Right lung (tissue), 10 donors: ENCODE measurements at places on chromosomes 4 and X. TPM values are rescaled to one million over a fixed set of nuclear protein-coding genes. Genes with fewer than 3 reads are reported as not detected.

DNA sequence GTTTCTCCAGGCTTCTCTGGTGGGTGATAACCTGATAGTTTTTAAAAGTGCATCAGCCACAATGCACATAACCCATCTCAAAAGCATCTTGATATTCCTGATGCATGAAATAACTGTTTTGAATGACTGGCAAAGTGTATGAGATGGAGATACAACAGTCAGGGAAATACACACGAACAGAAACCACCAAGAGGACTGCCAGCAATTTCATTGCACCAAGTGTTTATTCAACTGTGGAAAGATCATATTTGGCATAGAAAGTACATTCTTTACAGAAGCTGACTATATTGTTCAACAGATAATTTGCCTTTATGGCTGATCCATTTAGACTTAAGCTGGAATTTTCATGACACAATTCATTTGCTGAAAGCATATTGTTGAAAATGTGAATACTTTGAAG lies 139.5 kb downstream of the SLIT2 start:
- DNase-seq, result peak; percentile 19

Gene PRDM8
- 0.88 TPM for polyA plus RNA-seq

GRCh38 chr4:37475087-37475486 lies 211.1 kb downstream of the RELL1 start:
- DNase-seq, result no peak

GRCh38 chr4:146165840-146166239 lies 9.7 kb upstream of the LSM6 start:
- DNase-seq, result no peak

DNA sequence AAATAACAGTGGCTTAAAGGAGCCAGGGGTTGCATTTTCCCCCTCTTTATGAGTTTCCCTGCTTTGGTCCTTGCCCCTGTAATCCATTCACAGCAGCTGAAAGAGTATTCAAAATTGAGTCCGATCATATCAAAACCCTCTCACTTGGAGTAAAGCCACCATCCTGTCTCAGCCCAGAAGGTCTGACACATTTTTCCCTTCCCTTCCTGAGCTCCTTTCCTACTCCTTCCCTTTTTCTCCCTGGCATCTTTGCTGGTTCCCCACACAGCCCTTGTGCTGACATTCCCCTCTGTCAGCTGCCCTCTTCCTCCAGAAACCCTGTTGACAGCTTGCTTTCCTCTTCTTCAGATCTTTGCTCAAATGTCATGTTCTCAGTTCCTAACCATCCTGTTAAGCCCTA lies 295.6 kb downstream of the EVC2 start:
- no peak for DNase-seq

DNA sequence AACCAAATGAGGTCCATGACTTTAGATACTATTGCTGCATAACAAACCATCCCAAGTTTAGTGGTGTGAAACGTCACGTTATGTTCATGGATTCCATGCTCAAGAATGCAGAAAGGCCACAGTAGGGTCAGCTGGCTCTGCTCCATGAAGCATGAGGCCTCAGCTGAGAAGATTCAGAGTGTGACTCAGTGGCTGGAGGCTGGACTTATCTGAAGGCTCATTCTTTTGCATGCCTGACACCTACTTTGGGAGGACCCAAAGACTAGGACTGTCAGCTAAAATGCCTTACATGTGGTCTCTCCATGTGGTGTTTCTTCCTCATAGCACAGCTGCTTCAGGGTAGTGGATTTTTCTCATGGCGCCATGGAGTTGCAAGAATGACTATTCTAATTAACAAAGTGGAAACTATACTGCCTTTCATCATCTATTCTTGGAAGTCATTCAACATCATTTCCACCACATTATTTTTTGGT lies 11.5 kb upstream of the CCDC149 start:
- peak; percentile 36 for DNase-seq

- no peak for DNase-seq
Observed at GRCh38 chr4:54632537-54632936, 25.2 kb upstream of the KIT start.

DNA sequence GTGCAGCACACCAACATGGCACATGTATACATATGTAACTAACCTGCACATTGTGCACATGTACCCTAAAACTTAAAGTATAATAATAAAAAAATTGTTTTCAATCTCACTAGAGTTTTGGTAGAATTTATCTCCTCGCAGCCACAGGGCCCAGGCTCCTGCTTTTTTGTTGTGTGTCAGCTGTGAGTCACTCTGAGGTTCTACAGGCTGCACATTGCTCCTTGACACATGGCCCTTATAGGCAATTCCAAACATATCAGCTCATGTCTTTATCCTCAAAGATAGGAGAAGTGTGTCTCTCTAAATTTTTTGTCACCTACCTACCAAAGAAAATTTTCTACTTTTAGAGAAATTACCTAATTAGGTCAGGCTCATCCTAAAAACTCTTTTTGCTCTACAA lies 252.1 kb upstream of the ADGRL3 start:
- DNase-seq, result no peak

Gene TRPC5OS
- not detected for polyA plus RNA-seq

GRCh38 chrX:125998432-125998831 lies 167.7 kb downstream of the DCAF12L2 start:
- DNase-seq, result no peak

Gene GAGE2A
- not detected for polyA plus RNA-seq

- DNase-seq, result no peak
Observed at GRCh38 chr4:76723373-76723772, 174.6 kb downstream of the SOWAHB start.

GRCh38 chr4:7377223-7377865 lies 57.4 kb downstream of the PSAPL1 start:
- no peak for DNase-seq

GRCh38 chrX:80803495-80803894 lies 6.2 kb downstream of the BRWD3 start:
- DNase-seq, result no peak

Gene RS1
- polyA plus RNA-seq, result 0.26 TPM

- DNase-seq, result no peak
Observed at GRCh38 chr4:120843849-120844527, 78.5 kb downstream of the PRDM5 start.

- no peak for DNase-seq
Observed at GRCh38 chr4:47744253-47744652, 93.6 kb downstream of the CORIN start.

- peak; percentile 55 for DNase-seq
Observed at GRCh38 chr4:185039508-185040273, 21.4 kb downstream of the HELT start.

Gene TTC29
- 2.2 TPM for polyA plus RNA-seq

DNA sequence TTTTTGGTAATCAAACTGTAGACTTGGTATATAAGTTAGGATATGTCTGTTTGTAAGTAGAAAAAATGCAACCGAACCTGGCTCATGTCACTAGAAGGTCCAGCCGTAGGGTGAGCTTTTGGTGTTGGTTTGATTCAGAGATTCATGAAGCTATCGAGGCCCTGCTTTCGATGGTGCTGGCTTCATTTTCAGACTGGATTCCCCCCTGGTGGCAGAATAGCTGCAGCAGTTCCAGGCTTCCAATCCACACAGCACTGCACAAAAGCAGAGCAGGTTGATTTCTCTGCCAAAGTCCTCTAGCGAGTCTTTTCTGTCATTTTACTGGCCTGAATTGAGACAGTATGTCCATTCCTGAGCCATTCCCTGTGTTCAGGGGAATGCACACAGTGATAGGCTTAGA lies 33.1 kb downstream of the PDK3 start:
- no peak for DNase-seq

GRCh38 chr4:176433983-176434382 lies 114.2 kb downstream of the SPCS3 start:
- no peak for DNase-seq

DNA sequence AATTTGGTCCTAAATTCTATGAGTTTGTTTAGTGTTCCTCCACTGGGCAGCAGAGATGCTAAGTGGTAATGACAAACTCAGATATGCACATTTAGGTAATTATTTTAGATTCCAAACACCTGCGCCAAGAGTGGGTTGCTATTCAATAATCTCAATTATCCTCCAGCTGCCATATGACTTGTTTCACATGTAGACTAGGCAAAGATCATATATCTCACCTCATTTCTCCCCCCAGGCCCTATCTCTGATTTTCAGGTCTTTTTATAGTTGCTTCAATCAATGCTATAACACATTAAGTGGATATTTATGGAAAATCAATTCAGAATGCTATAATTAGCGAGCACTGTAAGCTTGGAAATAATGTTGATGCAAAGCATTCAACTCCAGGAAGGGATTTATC lies 217.6 kb downstream of the KCTD8 start:
- DNase-seq, result no peak

- DNase-seq, result no peak
Observed at GRCh38 chr4:185796176-185796575, 15.8 kb downstream of the SORBS2 start.

DNA sequence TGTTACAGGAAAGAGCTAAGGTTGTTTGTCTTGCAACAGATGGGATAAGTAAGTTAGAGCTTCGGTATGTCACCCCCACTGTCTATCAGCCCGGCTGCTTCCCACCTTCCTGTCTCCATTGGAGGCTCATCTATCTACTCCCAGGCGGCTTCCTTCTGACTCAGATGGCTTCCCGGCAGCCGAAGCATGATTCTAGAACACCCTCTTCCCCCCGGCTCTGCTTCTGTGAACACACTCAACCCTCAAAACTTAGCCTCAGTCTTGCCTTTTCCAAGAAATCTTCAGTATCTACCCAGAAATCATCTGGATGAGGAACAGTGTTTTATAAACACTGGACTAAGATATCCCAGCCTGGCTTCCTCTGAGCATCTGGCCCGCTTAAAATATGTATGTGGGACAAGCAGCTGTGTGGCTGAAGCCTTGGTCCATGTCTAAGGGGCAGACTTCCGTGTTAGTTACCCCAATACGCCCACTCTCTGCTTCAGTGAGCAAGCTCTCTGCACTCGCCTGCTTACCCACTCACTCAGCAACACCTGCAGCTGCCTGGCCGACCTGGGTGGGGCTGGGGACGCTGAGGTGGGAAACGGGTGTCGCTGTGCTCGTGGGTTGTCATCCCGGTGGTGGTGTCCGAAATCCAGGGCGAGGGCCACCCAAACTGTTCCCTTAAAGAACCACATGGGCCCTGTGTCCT lies 12.0 kb upstream of the SLC2A9 start:
- DNase-seq, result no peak

GRCh38 chrX:37353646-37354045 lies 4.5 kb downstream of the PRRG1 start:
- DNase-seq, result no peak

GRCh38 chr4:80909938-80910337 lies 120.6 kb upstream of the BMP3 start:
- no peak for DNase-seq

DNA sequence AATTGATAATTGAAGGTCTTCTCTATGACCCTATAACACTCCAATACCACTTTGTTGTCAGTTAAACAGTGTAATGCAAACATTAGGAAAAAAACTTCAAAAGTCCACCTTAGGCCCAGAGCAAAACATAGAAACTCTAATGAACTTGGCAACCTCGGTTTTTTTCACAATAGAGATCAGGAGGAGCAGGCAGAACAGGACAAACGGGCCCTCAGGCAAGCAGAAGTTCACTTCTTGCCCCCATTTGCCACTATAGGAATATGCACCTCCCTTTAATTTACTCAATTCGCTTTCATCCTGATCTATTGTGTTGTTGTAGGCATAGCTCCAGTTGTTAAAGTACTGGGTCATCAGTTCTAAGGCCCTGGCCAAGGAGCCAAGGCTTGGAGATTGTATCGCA lies 18.2 kb downstream of the ACOX3 start:
- DNase-seq, result no peak

GRCh38 chrX:109681475-109682081 lies 51.5 kb downstream of the ACSL4 start:
- DNase-seq, result no peak

Gene ADH7
- not detected for polyA plus RNA-seq

GRCh38 chr4:8314691-8315255 lies 45.2 kb downstream of the HTRA3 start:
- no peak for DNase-seq

DNA sequence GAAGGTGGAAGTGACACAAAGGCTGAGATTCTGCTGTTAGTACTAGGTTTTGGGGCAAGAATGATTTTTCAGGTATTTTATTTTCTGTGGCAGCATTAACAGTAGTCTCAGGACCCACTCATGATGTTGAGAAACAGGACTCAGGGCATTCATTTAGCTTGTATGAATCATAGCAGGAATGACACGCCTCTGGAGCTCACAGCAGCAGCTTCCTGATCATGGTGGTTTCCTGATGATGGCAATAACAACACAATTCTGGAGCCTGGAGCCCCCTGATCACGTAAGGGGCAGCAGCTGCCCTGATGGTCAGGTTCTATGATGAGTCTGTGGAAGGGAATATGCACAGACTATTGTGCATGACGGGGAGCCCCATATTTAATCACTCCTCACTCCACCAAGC lies 47.0 kb downstream of the TASL start:
- no peak for DNase-seq

DNA sequence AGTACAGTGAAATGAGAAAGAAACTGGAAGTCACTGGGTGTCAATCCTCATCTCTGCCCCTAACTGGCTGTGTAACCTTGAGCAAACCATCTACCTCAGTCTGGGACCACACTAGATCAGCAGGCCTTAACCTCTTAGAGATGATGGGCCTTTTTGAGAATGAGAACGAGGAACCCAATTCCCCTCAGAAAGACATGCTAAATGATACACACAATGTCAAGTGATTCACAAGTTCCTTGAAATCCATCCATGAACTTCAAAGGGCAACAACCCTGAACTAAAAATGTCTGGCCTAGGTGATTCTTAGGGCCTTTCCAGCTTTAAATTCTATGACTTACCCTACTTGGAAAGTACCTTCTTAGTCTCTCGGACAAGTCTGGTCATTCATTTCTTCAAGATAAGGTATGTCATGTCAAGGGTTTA lies 47.4 kb downstream of the ACSL4 start:
- no peak for DNase-seq

- DNase-seq, result no peak
Observed at GRCh38 chrX:74231625-74232024, 72.4 kb upstream of the ZCCHC13 start.

- no peak for DNase-seq
Observed at GRCh38 chr4:42646013-42646784, 10.7 kb downstream of the ATP8A1 start.
